Cerebellum (tissue), 4 donors: ENCODE measurements at places on chromosomes 13 and 19.

DNA sequence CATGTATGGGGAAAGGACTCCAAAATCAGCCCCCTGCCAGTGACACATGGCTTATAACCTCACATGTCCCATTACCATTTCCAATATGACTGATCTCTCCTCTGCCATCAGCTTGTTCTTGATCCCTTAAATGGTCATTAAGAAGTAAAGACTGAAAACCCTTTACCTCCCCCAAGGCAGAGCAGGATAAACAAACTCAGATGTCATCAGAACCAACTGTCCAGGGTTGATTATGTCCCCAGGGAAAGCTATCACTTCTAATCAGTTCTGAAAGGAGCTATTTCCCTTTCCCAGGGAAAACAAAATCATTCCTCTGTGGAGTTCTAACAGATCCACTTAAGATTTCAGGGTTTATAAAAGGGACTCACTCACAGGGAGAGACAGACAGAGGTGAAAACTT is 350.9 kb downstream of the SUCLA2 start:
- DNase-seq, result no peak

DNA sequence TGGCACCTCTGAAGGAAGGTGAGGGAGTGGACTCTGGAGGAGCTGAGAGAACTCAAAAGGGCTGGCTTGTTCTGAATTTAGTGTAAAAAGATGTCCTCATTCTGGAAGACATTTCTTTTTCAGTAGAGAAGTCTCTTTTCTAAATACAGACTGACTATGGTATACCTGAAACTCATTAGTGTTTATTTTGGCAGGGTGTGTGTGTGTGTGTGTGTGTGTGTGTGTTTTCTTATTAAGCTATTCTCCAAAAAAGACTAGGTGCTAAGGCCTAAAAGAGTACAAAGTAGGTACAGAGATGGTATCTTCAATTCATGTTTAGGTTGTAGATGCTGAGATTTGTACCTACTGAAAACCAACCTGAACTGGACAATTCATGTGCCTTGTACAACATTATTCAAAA is 196.4 kb downstream of the SPRY2 start:
- no peak for DNase-seq

DNA sequence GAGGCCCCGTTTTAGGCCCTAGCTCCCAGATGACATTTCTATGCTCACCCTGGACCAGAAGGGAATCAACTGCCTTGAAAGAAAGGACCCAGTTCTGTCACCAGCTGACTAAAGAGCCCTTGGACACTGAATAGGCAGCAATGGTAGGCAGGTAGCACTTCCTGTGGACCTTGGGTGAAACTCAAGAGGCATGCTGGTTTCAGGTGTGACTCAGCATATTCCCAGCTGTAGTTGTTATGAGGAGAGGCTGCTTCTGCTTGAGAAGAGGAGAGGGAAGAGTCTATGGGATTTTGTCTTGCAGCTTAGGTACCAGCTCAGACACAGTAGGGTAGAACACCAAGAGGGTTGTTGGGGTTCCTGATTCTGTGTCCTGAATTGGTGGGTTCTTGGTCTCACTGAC is 37.9 kb upstream of the HTR2A start:
- no peak for DNase-seq

DNA sequence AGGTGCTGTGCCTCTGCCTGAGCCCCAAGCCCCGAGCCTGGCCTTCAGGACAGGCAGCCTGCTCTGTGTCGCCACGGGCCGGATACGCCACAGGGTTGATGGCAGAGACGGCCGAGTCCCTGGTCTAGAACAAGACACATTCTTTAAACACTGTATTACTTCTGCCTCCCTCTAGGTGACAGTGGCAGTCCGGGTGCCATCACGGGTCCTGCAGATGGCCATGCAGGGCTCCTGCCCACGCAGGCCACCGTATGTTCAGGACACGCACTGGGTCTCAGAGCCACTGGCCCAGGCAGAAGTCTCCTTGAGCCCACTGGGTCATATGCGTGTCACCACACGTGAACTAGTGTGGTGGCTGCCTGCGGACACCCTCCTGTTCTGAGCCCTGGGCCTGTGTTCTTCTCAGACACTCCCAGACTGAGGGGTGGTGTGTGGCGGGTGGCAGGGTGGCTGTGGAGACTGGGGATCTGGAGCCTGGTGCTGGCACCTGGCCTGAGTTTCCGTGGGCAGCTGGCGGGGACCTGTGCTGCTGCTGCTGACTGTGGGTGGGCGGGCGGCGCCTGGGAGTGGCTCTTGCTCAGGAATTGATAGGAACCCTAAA is 4.4 kb downstream of the PLEKHJ1 start:
- DNase-seq, result peak; percentile 39

- no peak for DNase-seq
Measured at GRCh38 chr13:69793783-69794453, 313.7 kb upstream of the ATXN8OS start.

GRCh38 chr19:39412867-39413271 is 400 bp downstream of the PLEKHG2 start:
- no peak for DNase-seq

GRCh38 chr13:97369261-97369893 is 64.6 kb upstream of the RAP2A start:
- no peak for DNase-seq

DNA sequence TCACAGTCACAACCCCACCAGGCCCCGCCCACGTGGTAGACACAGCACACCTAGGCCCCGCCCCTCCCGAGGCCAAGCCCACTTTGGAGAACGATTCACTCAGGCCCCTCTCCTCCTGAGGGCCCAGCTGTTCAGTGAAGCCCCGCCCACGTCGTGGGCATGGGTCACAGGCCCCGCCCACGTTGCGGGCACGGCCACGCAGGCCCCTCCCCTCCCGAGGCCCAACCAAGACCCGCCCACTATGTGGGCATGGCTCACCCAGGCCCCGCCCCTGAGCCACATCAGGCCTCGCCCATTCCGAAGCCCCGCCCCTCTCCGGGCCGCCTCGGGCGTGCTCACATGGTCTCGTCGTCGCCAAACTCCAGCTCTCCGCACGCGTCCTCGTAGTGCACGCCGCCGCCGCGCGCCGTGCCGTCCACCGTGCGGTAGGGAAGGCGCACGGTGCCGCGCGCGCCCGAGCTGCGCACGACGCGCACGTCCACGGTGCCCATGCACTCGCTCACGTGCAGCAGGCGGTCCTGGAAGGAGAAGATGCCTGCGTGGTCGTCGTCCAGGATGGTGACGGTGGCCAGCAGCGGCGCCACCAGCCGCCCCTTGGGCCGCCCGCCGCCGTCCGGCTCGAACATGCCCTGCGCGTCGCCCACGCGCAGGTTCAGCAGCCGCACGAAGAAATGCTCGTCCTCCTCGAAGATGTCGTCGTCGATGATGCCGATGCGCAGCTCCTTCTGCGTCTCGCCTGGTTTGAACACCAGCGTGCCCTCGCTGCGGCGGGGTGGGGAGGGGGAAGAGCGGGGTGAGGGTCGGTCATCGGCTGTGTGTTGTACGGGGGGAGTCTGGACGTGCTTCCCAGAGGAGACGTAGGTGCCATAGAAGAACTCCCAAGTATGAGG is 24.0 kb downstream of the SLC8A2 start:
- peak; percentile 68 for DNase-seq

DNA sequence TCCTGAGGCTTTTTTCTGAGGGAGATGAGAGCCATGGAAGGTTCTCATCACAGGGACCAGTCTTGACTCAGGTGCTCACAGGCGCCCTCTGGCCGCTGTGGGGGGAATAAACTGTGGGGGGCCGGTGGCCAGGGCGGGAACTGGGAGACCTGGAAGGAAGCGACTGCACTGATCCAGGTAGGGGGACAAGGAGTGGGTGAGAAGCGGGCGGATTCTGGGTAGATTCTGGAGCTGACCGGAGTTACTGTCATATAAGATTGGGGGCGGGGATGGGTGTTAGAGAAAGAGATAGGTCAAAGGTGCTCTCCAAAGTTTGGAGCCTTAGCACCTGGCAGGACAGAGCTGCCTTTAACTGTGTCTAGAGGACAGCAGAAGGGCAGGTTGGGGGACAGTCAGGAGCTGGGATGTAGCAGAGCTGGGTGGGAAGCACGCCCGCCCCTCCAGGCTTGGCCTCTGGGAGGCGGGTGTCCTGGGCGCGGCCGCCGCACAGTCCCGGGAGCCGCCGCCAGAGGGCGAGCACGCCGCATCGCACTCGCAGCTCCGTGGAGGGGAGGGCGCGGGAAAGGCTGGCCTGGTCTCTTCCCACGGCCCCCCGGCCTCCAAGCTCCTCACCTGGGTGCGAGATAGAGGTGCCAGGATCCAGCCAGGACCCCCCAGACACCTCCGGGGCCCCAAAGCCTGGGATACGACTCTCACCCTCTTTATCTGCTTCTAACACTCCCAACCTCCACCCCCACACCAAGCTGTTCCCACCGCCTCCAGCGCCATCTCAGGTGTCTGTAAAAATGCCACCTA is 4.2 kb upstream of the DAND5 start:
- DNase-seq, result peak; percentile 86

DNA sequence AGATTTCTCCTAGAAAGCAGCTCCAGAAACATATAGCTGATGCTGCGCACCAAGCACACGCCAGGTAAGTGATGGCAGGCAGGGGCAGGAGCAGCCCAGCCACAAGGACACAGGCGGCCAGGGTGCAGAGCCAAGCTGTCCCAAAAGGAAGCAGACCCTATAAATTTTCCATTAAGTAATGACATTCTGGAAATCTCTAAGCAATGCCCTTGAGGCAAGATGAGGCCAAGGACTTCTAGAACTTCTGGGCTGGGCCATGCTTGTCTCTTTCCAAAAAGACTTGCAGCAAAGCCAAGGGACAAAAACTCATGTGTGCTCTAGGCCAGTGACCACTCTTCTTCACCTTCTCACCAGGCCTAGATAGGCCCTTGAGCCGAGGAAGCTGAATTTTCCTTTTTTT is 42.2 kb upstream of the EPHX3 start:
- DNase-seq, result no peak

- DNase-seq, result no peak
Measured at GRCh38 chr13:96068729-96069128, 15.5 kb upstream of the UGGT2 start.

DNA sequence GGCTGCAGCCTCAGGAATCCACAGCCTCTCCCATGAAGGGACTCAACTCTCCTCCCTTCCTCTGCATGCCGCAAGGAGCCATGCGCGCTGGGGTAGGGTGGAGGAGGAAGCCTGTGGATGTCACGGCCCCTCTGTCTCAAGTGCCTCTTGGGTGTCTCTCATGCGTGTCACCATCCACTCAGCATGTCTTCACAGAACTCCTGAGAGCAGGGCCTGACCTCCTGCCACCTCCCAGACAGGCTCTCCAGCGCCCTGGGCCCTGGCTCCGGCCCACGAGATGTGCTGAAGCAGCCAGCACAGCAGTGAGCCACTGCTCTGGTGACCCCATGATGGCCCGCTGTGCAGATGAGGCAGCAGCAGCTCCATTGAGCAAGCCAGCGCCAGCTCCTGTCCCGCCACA is 25.9 kb upstream of the SPACA7 start:
- DNase-seq, result no peak

- no peak for DNase-seq
Measured at GRCh38 chr19:36514012-36514612, 14.0 kb downstream of the ZNF260 start.

- no peak for DNase-seq
Measured at GRCh38 chr19:45113628-45114027, 20.6 kb downstream of the PPP1R37 start.

GRCh38 chr13:110327051-110327721 is 20.1 kb downstream of the COL4A2 start:
- DNase-seq, result no peak
